ENCODE measurements at places on chromosomes 16 and 17.
A peak's percentile ranks its signal among the peaks of the same experiment; 100 is the strongest.

GRCh38 chr17:21012736-21013135 is 30.1 kb downstream of the USP22 start:
- DNase-seq, result no peak

- DNase-seq, result no peak
These were observed 2.8 kb downstream of the RHOT2 start for GRCh38 chr16:670485-671352.

DNA sequence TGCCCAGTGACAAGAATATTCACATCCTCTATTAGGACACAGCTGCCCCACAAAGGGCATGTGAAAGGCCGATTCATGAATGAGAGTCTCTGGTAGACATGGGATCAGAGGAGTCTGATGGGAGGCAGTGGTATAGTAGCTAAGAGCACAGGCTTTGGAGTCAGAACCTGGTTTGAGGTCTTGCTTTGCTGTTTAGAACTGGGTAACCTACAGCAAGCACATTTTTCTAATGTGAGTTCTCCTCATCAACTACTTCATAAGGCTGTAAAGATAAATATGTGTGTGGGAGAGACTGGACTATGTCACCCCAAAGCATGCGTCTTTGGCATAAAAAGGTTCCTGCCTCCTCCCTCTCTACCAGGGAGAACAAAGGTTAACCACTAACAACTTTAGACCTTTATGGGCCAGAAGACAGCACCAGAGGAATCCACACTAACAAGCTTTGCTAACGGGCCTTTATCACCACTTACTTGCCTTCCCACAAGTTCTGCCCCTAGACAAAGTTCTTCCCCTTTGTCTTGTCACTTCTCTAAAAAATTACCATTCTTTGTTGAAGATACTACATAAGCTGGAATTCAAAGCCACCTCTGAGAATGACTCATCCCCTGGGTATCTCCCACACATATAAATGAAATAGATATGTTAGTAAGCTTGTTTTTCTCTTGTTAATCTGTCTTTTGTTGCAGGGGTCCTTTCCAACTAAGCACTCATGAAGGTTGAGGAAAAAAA is 21.1 kb downstream of the CDR2 start:
- no peak for DNase-seq

- DNase-seq, result no peak
These were observed 3.7 kb upstream of the KREMEN2 start for GRCh38 chr16:2960183-2961010.

DNA sequence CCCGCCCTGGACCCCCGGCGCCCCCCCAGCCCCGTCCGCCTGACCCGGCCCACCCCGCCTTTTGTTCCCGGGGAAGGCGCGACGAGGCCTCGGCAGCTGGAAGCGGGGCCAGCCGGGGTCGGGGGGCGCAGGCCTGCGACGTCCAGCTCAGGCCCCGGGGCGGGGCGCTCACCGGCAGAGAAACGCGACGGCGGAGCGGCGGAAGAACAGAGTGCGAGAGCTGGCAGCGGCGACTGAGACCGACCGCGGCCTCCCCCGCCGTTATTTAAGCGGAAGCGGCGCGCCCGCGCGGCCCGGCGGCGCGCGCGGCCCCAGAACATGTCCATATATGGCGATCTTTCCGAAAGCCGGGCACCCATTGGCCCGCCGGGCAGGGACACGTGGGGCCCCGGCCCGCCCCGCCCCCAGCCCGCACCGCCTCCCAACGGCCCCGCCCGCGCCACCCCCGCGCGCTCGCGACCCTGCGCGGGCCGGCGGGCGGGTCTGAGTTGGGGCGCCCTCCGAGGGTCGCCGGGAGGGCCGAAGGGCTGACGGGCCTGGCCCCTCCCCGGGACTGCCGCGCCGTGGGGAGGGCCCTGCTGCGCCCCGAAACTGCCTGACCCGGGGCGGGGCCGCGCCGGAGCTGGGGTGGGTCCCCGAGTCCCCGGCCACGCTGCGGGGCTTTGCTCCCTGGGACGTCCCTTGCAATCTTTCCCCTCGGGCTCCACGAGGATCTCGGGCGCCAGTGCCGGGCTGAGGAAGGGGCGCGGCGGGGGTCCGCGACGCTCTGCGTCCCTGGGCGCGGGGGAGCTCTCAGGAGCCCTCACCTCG is at the start of gene ACTG1:
Gene ACTG1, minus strand, starts transcription at position 238 of the 810 bp plus-strand sequence. CDS start 445 bp downstream, outside the sequence.
- peak; percentile 83 for DNase-seq

- no peak for DNase-seq
These were observed 78.9 kb upstream of the EEF2KMT start for GRCh38 chr16:5176505-5176904.

DNA sequence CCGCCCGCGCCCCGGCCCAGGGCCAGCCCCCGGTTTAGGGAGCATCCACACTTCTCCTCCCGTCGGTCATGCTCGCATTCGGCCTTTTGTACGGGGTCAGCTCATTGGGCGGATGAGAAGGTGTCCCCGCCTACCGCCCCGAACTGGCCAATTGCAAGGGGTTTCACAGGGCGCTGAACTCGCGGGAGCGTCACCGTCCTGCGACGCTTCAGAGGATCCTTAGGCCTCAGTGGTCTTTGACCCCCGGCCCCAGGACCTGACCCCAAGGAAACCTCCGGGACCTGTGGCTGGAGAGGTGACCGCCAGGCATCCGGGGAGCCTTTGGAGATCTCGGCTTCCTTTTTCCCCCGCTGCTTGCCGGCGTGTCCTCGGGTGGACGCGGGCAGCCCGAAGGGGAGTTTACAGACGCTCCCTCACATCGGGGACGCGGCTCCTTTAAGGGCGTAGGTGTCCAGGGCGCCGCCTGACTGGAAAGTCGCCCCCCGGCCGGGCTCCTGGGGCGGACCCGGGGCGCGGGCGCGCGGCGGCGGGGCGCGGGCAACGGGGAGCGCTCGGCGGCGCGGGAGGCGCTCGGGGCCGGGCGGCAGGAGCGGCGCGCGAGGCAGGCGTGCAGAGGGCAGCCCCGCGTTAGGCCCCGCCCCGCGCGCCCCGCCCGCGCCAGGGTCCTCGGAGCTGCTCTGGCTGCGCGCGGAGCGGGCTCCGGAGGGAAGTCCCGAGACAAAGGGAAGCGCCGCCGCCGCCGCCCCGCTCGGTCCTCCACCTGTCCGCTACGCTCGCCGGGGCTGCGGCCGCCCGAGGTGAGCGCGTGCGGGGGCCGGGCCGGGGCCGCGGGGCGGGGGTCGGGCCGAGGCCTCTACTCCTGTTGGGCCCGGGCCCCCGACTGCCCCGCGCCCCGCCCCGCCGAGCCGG is at the start of gene UBE2I:
Gene UBE2I, plus strand, starts transcription at position 660 of the 909 bp plus-strand sequence. CDS start 4,395 bp downstream, outside the sequence.
- peak; percentile 100 for DNase-seq

GRCh38 chr17:33753452-33753851 is 460.4 kb upstream of the ASIC2 start:
- no peak for DNase-seq

GRCh38 chr17:49494986-49495841 is at the start of gene NGFR:
Gene NGFR (plus strand): TSS chr17:49495293. CDS start chr17:49495418, 125 bp downstream.
- DNase-seq, result peak; percentile 69

- DNase-seq, result no peak
These were observed 101.6 kb downstream of the METRNL start for GRCh38 chr17:83180996-83181481.

DNA sequence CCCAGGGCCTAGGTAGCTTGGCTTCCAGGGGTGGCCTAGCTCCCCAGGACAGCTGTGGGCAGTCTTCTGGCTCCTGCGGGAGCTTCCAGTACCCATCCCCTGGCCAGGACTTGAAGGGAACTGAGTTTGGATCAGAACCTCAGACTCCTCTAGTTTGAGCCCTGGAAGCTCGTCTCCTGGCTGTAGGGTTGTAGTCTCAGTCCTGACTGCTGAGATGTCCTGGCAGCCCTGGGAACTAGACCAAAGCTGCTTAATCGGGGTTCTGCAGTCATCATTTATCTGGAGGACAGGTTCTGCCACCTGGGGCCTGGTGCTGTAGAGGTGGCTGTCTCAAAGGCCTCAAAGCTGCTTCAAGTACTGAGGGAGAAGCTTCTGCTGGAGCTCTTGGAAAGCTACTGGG is 163.7 kb downstream of the WSCD1 start:
- no peak for DNase-seq

- peak; percentile 69 for DNase-seq
These were observed 832 bp downstream of the CARHSP1 start for GRCh38 chr16:8867932-8868415.

- no peak for DNase-seq
These were observed 20.2 kb downstream of the TSPOAP1 start for GRCh38 chr17:58308173-58308984.

- DNase-seq, result no peak
These were observed 122.7 kb upstream of the ZFHX3 start for GRCh38 chr16:73170612-73171038.

DNA sequence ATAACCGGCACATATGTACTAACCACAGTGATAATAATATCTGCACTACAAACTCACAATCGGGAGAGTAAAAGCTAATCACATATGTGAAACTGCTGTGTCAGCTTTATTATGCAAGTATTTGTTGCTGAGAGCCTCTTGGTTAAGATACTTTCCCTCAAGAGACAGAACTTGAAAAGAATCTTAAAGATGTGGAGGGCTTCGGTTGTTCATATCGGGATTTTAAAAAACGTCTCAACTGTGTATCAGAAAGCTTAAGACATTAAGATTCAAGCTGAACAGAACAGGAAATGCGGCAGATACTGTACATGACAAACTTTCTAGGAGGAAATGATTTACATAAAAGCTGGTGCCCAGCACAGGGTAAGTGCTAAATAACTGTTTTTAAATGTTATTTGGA is 27.5 kb upstream of the HLF start:
- DNase-seq, result no peak

DNA sequence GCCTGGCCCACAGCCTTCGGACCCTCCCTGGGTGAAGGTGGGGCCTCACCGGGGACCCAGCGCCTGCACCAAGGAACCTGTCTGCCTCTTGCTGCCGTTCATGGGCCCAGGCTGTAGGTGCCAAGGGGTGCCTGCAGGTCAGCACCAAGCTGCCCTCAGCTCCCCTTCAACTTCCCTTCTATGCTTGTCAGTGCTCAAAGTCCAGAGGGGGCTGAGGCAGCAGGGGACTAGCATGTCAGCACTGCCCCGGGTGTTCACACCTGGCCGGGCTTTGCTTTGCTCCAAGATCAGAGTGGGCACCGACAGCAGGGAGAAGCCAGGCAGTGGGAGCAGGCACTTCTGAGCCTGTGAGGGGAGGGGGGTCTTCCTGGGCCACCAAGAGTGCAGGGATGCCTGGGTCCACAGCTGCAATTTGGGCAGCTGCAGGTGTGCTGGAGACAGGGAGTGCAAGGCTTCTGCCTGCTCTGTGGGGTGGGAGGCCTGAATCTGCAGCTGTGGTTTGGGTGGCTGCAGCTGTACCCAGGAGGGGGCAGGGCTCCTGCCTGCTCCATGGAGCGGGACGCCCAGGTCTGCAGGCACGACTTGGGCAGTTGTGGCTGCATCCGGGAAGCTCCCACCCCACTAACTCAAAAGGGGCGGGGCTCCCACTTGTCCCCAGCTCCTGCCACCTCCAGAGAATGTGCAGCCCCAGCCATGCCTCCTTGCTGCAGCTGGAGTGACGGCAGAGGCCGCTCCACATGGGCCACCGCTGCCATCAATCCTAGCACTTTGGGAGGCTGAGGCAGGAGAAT is 27.6 kb upstream of the PRM1 start:
- peak; percentile 59 for DNase-seq

GRCh38 chr17:68863091-68863652 is 92.0 kb downstream of the ABCA8 start:
- DNase-seq, result no peak

DNA sequence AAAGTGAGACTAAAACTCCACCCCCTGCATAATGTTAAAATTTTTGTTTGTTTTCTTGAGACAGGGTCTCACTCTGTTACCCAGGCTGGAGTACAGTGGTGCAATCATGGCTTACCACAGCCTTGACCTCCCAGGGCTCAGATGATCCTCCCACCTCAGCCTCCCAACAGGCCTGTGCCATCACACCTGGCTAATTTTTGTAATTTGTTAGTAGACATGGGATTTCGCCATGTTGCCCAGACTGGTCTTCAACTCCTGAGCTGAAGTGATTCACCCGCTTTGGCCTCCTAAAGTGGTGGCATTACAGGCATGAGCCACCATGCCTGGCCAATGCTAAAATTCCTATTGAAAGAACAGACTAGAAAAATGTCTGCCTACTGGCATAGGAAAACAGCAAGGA is 103.8 kb downstream of the TRIM37 start:
- no peak for DNase-seq

- no peak for DNase-seq
These were observed 2.6 kb downstream of the TRIM65 start for GRCh38 chr17:75894049-75894733.

GRCh38 chr17:2855063-2855600 is 58.9 kb downstream of the RAP1GAP2 start:
- no peak for DNase-seq

- no peak for DNase-seq
These were observed 24.3 kb downstream of the WSB1 start for GRCh38 chr17:27318228-27318627.

- DNase-seq, result no peak
These were observed 425.8 kb upstream of the CDH5 start for GRCh38 chr16:65940711-65941110.

DNA sequence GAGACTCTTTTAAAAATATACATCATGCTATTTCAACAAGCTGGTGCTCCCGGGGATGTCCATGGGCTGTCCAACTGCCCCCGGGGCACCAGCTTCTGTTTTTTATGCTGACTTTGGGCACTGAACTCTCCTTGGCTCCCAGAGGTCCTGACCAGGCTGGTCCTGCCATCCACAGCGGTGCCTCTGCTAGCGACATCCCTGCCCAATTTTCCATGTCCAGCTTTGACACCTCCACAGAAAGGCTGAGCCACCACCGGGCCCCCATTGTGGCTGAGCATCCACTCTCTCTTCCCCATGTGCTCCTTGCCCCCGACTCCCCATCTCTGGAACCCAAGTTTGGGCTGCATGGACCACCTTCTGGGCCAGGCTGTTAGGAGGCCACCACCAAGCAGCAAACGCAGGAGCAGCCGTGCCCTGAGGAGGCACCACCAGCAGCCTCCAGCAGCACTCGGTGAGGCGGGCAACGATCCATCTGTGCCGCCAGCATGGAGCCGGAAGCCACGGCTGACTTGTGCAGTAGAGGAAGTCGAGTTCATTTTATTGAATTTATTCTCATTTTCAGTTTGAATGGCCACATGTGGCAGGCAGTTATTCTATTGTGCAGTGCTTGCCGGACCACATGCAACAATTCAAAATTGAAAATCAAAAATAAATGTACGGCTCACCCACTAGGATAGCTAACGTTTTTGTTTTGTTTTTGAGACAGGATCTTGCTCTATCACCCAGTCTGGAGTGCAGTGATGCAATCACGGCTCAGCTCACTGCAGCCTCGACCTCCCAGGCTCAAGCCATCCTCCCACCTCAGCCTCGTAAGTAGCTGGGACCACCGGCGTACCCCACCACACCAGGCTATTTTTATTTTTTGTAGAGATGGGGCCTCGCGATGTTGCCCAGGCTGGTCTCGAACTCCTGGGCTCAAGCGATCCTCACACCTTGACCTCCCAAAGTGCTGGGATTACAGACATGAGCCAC is 2.8 kb upstream of the MEAK7 start:
- DNase-seq, result no peak

GRCh38 chr17:50263331-50264262 is 10.7 kb upstream of the TMEM92 start:
- DNase-seq, result no peak

GRCh38 chr16:58024486-58025350 is 836 bp upstream of the MMP15 start:
- peak; percentile 61 for DNase-seq

GRCh38 chr17:80895366-80895765 is 96.3 kb upstream of the CHMP6 start:
- DNase-seq, result no peak
